ENCODE measurements at places on chromosomes 2 and 18. TPM values are rescaled to one million over a fixed set of nuclear protein-coding genes. Genes with fewer than 3 reads are reported as not detected.

DNA sequence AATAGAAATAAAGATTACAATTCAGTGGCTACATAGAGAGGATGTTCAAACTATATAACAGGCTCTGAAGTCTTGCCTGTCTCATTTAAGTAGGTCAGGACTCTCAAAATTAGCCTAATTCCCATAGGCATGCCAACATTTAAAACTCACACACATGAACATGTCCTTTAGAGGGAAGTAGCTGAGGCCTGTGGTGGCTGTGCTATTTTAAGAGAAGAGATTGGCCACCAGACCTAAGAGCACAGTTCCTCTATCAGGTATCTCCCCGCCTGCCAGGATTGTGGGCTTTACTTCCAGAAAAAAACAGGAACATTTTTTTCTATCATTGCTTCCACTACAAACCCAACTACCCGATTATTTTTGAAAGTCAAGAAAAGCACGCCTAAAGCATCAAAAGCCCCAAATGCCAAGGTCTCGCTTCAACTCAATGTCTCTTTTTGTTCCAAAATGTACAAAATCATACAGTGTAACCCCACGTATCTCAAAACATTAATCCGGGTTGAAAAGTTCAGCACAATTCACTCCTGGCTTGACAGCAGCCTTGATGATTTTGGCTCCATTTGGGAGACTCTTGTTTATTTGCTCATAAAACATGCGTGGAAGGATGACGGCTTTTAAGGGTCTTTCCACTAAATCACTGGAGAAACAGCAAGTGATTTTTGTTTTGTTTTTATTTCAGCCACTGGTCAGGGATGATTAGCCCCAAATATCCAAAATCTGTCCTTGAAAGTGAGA is 15.3 kb downstream of the FHL2 start:
- H3K27me3 ChIP-seq = no peaks in the 10 kb centered on the region
- no peak for DNase-seq
- H3K4me3 ChIP-seq = no peak overlapping the region
- peaks cover 39% of the 10 kb centered on the region for H3K36me3 ChIP-seq
- peaks cover 37% of the 10 kb centered on the region for H3K4me1 ChIP-seq

DNA sequence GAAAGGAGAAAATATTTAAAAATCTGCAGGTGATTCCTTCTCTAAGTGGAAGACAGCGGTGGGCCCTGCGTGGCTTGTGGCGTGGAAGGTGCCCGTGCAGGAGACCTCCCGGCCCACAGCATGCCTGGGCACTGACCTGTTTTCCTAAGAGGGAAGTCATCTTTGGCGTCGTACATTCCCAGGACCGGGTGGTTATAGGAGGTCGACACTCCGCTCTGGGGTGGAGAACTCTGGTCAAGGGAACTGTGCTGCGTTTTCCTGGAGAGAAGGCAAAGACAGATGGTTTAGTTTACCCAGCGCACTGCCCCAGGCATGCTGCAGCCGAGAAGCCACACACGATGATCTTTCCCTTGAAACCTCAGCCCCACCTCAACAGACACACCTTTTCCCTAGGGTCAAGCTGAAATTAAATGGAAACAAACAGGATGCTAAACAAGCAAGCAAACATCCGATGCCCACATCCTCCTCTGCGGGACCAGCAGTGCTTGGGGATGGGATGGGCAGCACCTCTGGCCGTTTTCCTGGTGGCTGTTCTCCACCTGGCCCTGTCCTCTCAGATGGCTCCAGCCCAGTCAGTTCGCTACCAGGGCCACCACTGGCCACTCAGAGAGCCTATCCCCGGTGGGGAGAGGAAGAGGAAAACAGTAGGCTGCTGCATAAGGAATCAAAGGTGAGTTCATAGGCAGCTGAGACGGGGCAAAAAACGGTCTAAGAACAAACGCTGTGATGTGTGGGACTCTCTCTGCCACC is 244.1 kb downstream of the HDAC4 start:
- H3K4me1 ChIP-seq = peaks cover 28% of the 10 kb centered on the region
- no peak for DNase-seq
- H3K36me3 ChIP-seq = peaks cover 35% of the 10 kb centered on the region
- H3K27me3 ChIP-seq = no peaks in the 10 kb centered on the region

DNA sequence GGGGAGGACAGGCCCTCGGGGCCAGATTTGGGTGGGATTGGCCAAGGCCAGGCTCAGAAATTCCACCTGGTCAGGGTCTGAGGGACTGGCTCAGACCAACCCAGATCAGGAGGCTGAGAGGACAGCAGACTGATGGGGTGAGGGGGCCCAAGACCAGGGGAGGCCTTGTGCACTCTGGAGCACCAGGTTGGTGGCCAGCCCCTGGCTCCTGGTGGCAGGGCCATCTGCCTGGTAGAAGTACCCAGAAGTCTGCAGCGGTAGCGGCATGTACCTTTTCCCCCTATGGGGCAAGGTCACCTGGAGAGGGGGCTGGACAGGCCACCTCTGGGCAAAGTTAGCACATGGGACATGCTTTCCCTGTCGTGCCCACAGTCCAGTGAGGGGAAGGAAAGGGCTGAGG is 21.2 kb upstream of the ODC1 start:
- H3K27ac ChIP-seq = no peak overlapping the region
- H3K36me3 ChIP-seq = no peaks in the 10 kb centered on the region
- no peak for DNase-seq
- H3K4me1 ChIP-seq = no peaks in the 10 kb centered on the region
- no peaks in the 10 kb centered on the region for H3K27me3 ChIP-seq

DNA sequence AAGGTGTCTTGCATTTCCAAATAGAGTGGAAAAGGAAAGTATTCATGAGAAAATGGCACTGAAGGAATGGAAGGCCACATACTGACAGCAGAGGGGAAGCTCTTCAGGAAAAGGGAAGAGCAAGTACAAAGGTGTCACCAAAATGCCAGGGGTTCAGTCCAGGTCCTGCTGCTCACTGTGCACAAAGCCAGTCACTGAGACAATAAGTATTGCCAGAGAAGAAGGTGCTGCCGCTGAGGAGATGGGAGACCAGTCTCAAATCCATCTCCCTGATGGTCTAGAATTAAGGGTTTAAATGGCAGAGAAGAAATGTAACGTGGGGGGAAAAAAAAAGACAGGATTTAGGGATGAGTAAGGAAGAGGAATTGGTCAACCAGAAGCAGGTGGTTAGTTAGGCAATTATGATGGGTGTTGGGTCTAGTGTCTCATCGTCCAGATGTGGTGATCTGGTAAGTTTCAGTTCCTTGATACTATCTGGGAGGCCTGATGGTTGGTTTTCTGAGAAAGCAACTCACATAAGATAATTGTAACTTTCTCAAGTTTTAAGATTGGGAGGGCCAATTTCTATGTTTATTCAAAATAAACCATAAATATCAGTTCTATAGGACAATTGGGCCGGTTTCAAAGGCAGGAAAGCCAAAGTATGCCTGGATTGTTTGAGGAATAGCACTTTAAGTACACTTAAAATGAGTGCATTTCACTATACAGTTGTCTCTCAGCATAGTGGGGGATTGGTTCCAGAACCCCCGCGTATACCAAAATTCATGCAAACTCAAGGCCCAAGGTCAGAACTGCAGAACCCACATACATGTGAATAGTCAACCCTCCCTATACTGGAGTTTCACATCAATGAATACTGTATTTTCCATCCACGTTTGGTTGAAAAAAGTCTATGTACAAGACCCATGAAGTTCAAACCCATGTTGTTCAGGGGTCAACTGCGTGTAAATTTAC is 109.1 kb upstream of the DNAJC10 start:
- no peaks in the 10 kb centered on the region for H3K27me3 ChIP-seq
- no peaks in the 10 kb centered on the region for H3K4me1 ChIP-seq
- no peak for DNase-seq

DNA sequence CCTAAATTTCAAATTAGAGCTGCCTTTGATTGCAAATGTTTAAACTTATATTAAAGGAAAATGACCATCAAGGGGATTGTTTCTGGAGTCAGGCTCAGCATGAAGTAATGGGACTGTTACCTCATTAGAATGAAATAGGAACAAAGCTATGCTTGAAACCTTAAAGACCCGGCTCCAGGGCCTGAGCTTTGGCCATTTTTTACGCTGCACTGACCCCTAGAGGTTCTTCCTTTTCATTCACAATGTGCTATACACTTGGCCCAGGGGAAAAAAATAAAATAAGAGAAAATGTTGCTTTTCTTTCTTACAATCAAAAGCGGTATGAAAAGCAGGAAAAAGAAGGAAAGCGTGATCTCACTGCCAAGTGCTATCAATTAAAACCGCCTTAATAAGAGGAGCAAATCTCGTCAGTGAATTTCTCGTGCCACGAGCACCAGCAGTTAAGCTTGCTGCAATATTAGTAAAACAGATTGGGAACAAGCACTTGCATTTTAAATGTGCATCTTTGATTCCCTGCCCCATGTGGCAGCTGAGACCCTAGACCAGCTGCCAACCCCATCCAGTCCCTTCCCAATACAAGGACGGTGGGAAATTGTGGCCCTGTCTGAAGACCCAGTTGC is 96.6 kb downstream of the MBD2 start:
- no peaks in the 10 kb centered on the region for H3K27me3 ChIP-seq
- no peaks in the 10 kb centered on the region for H3K36me3 ChIP-seq
- no peak overlapping the region for H3K4me3 ChIP-seq
- H3K27ac ChIP-seq = no peak overlapping the region
- no peak for DNase-seq

DNA sequence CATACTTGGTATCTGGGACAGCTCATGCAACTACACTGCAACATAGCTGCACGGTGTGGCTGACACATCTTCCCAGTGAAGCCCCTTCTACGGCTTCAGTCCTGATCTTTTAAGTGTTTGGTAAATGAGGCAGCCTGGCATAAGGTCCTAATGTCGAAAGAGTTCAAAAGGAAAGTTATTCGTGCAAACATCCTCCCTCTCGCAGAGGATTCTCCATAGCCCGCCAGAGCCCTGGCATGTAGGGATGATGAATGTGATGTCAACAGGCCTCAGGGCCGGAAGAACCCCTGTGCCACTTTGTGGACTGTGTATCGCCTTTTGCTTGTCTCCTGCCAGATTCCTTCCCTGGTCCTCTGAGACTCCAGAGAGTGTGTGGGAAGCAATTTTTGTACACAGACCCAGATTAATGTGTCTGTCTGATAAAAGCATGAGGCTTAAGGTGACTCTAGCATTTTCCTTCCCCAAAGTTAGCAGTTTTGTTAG is 88.5 kb downstream of the SOCS6 start:
- no peak overlapping the region for H3K4me3 ChIP-seq
- H3K4me1 ChIP-seq = no peaks in the 10 kb centered on the region
- DNase-seq = no peak
- no peaks in the 10 kb centered on the region for H3K27me3 ChIP-seq

- peaks cover 42% of the 10 kb centered on the region for H3K4me1 ChIP-seq
- no peaks in the 10 kb centered on the region for H3K36me3 ChIP-seq
- H3K27me3 ChIP-seq = no peaks in the 10 kb centered on the region
These were observed 34.2 kb downstream of the ROCK2 start for GRCh38 chr2:11310212-11310611.

DNA sequence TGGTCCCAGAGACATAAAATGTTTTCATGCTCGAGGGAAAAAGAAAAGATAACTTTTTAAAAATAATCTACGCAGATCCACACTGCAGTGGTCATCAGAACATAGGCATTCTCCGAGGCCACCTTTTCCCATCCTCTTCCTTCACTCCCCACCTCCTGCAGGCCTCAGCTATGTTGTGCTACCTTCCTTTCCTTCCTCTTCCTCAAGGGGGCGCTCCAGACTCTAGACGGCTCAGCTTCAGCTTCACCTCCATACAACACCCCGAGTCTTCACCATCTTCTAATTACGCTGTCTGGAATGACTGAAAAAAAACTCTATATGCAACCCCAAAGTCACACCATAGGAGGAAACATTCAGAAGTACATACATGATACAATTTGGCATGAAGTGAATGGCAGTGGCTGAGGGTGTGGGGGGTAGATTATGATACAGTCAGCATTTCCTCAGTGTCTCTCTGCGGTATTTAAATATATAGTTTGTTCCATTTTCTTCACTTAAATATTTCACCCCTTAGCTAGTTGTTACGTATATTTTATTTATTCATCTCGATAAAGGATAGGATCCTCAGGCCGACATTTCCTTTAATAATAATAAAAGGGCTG is 583.6 kb downstream of the IRS1 start:
- H3K36me3 ChIP-seq = no peaks in the 10 kb centered on the region
- H3K27me3 ChIP-seq = no peaks in the 10 kb centered on the region
- H3K4me3 ChIP-seq = no peak overlapping the region
- H3K4me1 ChIP-seq = peaks cover 13% of the 10 kb centered on the region
- DNase-seq = no peak
- no peak overlapping the region for H3K27ac ChIP-seq

ASIC4 gene
- not detected for total RNA-seq

CYTIP gene
- total RNA-seq = 3.6 TPM

SERPINB10 gene
- 2.3 TPM for total RNA-seq

All from esophagus muscularis mucosa (tissue), 4 donors.